Sigmoid colon (tissue), 7 donors: ENCODE measurements at places on chromosomes 11 and 22. TPM values are rescaled to one million over a fixed set of nuclear protein-coding genes. Genes with fewer than 3 reads are reported as not detected.

Gene UBQLN3
- polyA plus RNA-seq: not detected

Gene CBLIF
- polyA plus RNA-seq: not detected

Gene MAP6
- polyA plus RNA-seq: 0.60 TPM

Gene TMEM223
- 15.5 TPM for polyA plus RNA-seq

Gene TMEM132A
- polyA plus RNA-seq: 0.60 TPM

Gene SERPING1
- polyA plus RNA-seq: 49.9 TPM

Gene SAA2
- 7.8 TPM for polyA plus RNA-seq

Gene TMX2
- 26.8 TPM for polyA plus RNA-seq

Gene VSIG2
- 66.9 TPM for polyA plus RNA-seq

Gene PTPN5
- not detected for polyA plus RNA-seq

Gene SH3BP1
- 58.5 TPM for polyA plus RNA-seq

Gene TH
- not detected for polyA plus RNA-seq

Gene SC5D
- polyA plus RNA-seq: 6.0 TPM

Gene RFPL2
- not detected for polyA plus RNA-seq

Gene BRSK2
- polyA plus RNA-seq: not detected

Gene MS4A4E
- 0.48 TPM for polyA plus RNA-seq

Gene JAML
- polyA plus RNA-seq: 9.0 TPM

Gene CNIH2
- polyA plus RNA-seq: not detected

Gene SCGB1D2
- polyA plus RNA-seq: not detected

Gene CARNS1
- polyA plus RNA-seq: not detected

Gene WBP2NL
- polyA plus RNA-seq: 0.89 TPM

Gene TMA7B
- polyA plus RNA-seq: not detected

Gene PRRG4
- 6.2 TPM for polyA plus RNA-seq

Gene CARS1
- 57.1 TPM for polyA plus RNA-seq

Gene CADM1
- polyA plus RNA-seq: 6.2 TPM

Gene TUBGCP6
- 33.4 TPM for polyA plus RNA-seq

Gene ISX
- 46.8 TPM for polyA plus RNA-seq

Gene OR2AG2
- polyA plus RNA-seq: 0.06 TPM

Gene DRICH1
- not detected for polyA plus RNA-seq

Gene RASSF7
- 122 TPM for polyA plus RNA-seq

Gene MMP12
- polyA plus RNA-seq: 2.4 TPM

Gene P4HA3
- polyA plus RNA-seq: 0.29 TPM

Gene SLC25A18
- 1.2 TPM for polyA plus RNA-seq

Gene MAPK8IP2
- under 0.01 TPM for polyA plus RNA-seq

Gene GAB4
- polyA plus RNA-seq: 0.04 TPM

Gene LMNTD2
- polyA plus RNA-seq: 1.2 TPM

Gene KIF18A
- polyA plus RNA-seq: 1.4 TPM

Gene SEC14L6
- not detected for polyA plus RNA-seq

Gene TREH
- 1.4 TPM for polyA plus RNA-seq

Gene CASP5
- 31.8 TPM for polyA plus RNA-seq

Gene TOLLIP
- 27.0 TPM for polyA plus RNA-seq

Gene TSPAN18
- 7.2 TPM for polyA plus RNA-seq

Gene GGT5
- polyA plus RNA-seq: 4.8 TPM

Gene GNB1L
- 2.5 TPM for polyA plus RNA-seq

Gene ARHGAP8
- polyA plus RNA-seq: 10.9 TPM

Gene MYRF
- 1.8 TPM for polyA plus RNA-seq

Gene DEUP1
- polyA plus RNA-seq: not detected

Gene ART1
- polyA plus RNA-seq: not detected

Gene MS4A14
- polyA plus RNA-seq: 0.25 TPM
